Hypothalamus (tissue), 51 donors: ENCODE measurements at places on chromosomes 3 and 15.

DNA sequence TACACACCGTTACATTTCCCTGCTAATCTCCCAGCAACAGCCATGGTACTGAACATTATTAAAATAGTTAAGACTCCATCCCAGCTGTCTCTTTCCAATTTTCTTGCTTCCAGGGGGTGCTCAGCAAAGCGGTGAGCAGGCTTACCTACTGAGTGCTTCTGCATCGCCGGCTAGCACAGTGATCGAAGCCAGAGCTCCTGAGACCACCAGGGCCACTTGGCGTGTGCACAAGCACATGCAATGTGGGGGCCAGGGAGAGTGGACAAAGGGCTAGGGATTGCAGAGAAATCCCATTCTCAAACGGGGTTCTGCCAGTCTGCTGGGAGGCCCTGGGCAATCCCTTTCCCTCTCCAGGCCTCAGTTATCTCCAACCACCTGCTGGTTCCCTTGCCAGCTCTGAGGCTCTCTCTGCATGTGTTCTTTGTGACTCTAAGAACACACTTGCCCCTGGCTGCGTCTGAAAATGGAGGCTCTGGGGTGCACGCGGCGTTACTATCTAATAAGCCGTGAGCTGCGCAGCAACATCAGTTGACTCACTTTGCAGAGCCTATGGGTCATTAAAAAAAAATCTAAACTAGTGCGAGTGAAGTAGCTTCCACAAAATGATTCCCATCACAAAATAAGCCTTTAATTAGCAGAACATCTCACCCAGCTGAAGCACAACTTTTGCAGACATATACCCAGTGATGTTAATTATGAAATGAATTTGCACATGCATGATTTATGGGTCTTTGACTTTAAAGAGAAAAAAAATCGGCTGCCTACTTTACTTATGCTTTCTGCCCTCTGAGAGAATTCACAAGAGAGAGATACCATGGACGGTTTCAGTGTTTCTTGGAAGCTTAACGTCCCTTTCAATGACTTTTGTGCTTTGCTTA is 271.5 kb downstream of the TLE3 start:
- DNase-seq, result no peak

DNA sequence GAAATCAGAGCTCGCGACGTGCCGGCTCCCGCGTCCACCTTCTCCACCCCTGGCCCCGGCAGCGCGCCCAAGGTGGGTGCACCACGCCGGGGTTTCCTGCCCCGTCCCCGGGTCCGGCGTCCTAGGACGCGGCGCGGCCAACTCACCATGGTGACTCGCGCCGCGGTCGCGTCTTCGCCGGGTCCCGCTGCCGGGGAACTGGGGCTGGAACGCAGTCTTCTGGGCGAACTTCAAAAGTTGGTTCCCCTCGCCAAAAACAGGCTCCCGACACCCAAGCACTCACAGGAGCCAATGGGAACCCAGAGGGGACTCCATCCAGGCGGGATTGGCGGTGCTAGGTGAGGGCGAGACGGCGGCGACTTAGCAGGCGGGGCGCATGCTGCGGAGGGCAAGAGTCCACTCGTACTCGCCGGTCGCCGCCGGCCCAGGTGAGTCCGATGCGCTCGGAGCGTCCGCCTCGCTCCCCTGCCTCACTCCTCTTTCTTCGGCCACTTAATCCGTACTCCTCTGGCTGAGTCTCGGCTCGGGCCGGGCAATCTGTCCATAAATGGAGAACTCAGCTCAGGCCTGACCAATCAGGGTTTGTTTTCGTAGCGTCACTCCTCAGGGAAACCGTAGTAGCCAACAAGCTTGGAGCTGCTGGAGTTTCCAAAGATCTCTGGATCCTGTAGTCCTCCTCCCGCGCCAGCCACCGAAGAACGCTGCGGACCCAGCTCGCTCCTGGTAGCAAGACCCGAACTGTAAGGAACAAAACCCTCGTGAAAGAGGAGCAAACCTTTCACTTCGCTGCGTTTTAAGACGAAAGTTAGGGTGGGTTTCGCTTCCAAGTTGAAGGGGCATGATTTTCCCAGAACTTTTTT is at the start of gene MYO1E:
TSS of gene MYO1E (minus strand) at position 520 of the 860 bp plus-strand sequence. CDS start at position 149, 371 bp downstream.
- DNase-seq, result peak; percentile 95

- DNase-seq, result no peak
Measured at GRCh38 chr3:162337630-162338029, 841.0 kb downstream of the OTOL1 start.

DNA sequence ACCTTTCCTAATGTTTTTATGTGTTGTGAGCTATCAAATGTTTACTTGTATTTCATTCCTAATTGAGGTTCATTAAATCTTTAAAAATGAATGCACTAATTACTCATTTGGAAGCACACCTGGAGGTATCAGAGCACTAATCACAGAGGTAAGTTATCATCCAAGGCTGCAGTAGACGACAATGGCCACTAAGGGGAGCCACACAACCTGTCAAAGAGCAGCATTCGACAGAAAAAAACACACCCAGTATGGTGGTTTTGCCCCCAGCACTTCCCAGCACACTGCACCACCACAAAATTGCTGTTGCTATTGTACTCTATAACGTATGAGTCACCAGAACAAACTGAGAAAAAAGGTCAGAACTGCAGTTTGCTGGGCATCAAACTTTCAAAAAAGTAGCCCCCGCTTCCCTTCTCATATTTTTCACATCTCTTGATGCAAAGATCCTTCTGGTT is 205.9 kb upstream of the IGF1R start:
- DNase-seq, result no peak

DNA sequence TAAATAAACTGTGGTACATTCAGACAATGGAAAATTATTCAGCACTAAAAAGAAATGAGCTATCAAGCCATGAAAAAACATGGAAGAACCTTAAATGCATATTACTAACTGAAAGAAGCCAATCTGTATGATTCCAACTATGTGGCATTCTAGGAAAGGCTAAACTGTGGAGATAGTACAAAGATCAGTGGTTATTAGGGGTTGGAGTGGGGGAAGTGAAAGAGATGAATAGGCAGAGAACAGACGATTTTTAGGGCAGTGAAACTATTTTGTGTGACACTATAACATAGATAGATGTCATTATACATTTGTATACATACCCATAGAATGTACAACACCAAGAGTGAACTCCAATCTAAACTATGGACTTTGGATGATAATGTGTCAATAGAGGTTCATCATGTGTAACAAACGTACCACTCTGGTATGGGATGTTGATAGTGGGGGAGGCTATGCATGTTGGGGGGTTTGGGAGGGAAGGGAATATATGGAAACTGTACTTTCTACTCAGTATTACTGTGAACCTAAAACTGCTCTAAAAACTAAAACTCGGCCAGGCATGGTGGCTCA is 29.0 kb downstream of the RAB27A start:
- DNase-seq, result no peak

GRCh38 chr15:78570710-78571109 is 5.4 kb downstream of the CHRNA5 start:
- no peak for DNase-seq

GRCh38 chr3:46931631-46932331 is 44.8 kb downstream of the CCDC12 start:
- DNase-seq, result no peak

DNA sequence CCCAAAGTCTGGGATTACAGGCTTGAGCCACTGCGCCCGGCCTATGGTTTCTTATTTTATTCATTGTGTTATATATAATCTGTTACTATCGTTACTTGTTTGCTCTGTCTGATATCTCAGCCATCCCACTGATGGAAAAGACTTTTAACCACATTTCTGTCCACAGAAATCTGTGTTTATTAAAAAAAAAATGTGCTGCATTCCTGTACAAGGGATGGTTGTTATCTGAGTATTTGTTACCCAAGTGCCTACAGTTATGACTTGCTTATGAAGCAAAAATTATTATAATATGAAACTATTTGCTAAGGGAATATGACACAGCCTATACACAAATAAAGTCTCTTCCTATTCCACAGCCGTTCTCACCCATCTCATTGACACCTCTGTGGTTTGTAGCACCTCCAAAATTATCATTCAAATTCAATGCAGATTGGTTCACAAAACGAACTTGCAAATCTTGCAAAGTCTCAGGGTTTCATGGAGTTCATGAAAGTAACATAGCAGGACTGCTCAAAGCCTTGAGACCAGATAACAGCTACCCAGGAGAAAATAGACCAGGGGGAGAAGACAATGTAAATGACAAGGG is 47.4 kb upstream of the UBE2E1 start:
- DNase-seq, result no peak

DNA sequence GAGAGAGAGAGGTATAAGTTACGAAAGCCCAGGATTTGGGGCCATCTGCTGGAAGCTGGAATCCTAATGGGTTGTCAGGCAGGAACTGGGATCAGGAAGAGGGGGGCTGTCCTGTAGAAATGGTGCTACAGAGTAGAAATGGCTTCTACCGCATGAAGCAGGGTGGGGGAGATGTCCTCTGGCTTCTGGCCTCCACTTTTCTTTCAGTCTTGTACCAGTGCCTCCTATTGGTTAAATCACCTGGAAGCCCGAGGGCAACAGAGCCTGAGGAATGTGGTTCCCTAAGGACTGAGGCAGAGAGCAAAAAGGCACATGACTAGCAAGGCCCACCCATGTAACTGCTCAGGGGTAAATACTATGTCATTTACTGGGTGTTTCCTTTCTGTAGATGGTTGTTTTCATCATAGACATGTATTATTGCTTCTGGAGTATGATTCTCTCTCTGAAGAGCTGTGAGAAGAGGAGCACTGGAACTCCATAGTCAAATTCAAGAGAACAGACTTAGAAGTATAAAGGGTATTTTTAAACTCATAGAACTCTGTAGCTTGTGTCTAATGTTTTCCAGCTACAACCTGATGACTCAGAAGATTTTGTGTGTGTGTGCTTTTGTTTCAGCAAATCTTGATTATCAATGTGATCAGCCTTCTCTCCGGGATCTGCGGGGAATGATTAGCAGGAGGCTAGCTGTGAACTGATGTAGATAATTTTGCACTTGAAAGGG is 20.2 kb upstream of the MITF start:
- DNase-seq, result no peak

- no peak for DNase-seq
Measured at GRCh38 chr3:42288385-42288784, 22.4 kb upstream of the CCK start.

DNA sequence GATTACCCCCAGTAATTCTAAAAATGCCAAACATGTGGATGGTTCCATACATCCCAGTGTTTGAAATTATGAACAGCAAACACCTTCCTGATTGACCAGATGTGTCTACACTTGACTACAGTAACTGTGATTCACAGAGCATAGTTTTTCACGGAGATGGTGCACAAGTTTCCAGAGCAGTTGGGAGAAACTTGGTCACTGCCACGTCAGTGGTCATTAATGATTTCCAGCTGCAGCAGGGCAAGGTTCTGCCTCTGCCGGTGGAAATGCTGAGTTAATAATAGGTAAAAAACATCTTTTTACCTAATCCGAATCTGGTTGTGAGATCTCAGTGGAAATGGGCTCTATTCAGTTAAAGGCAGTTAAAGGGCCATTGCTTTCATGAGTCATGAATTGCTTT is 154.1 kb upstream of the FEZF2 start:
- DNase-seq, result no peak

DNA sequence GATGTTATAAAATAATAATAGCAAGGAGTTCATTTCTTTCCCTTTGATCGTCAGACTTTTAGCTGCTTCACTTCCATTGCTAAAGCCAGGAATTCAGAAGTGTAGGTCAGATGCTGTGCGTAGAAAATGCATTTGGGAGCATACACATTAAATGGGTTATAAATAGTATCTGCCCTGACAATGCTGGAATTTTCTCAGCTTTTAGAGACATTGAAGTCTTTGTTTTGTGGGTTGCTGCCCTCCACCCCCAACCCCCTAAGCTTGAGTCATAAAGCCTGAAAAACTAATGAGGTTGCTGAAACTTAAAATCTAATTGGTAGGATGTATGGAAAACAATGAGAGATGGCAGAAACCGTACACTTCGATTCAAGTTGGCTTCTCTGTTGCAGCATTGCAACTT is 81.9 kb downstream of the MITF start:
- DNase-seq, result no peak

- peak; percentile 30 for DNase-seq
Measured at GRCh38 chr15:40769274-40770146, at the start of gene C15orf62. Gene C15orf62 (plus strand): TSS chr15:40769980. CDS start chr15:40770496, 516 bp downstream.

DNA sequence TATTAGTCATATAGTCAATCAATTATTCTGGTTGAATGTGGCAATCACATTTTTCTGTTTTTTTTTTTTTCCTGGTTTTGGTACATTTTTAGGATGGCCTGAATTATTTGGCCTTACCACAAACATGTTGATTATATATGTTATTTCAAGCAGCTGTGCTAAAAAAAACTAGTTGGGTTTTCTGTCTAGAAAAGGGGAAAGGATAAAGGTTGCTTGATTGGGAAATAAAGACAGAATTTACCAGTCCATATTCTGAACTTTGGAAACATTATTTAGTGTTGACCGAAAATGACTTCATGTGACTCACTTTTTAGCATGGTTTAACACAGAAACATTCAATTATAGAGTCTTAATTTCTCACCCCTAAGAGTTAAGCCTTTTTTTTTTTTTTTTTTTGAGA is 8.1 kb downstream of the MORF4L1 start:
- no peak for DNase-seq

DNA sequence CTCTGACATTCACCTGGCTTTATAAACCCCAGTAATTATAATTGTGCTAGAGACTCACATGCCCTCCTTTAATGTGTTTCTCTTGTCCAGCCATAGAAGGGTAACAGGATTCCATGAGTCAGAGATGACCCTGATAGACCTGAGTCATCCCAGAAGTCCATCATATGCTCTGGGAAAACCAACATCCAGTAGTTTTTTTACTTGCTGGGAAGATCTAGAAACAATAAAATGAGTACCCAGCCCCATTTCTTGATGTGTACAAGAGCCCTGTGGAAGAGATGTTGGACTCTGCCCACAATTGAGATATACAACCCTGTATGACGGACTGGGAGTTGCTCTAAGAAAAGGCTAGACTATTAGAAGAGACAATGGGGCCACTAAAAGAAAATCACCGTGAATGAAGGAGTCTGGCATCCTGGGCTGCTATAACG is 22.4 kb upstream of the THUMPD3 start:
- no peak for DNase-seq

GRCh38 chr3:57959423-57960173 is 48.6 kb upstream of the FLNB start:
- DNase-seq, result no peak

GRCh38 chr3:10833855-10834414 is 17.9 kb downstream of the SLC6A11 start:
- no peak for DNase-seq

GRCh38 chr3:106839576-106840280 is 537.5 kb upstream of the CCDC54 start:
- DNase-seq, result no peak

DNA sequence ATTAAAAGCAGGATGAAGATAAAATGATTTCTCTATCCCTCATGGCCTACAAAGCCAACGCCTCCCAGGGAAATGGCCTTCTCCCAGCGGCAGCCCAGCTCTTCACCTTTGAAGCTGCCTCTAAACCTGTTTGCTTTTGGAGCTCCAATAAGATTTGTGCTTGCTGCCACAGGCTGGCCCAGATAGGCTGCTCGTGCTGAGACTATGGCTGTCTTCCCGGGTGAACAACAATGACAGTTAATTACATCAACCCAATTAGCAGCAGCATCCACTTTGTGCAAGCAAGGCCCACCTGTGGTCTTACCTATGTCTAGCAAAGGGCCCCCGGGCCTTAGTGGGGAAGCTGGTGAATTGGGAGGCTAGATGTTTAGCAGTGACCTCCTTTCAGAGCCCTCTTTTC is 179.6 kb downstream of the P3H2 start:
- no peak for DNase-seq

- peak; percentile 66 for DNase-seq
Measured at GRCh38 chr3:195893516-195893915, 14.8 kb downstream of the TNK2 start.

GRCh38 chr15:64361259-64361658 is 5.3 kb upstream of the CSNK1G1 start:
- DNase-seq, result no peak

- DNase-seq, result no peak
Measured at GRCh38 chr3:50111757-50112156, 23.0 kb downstream of the RBM5 start.
